ENCODE measurements at places on chromosomes 1 and 21.
A peak's percentile ranks its signal among the peaks of the same experiment; 100 is the strongest.

- no peak for DNase-seq
Measured at GRCh38 chr1:184748740-184749139, 5.9 kb downstream of the EDEM3 start.

DNA sequence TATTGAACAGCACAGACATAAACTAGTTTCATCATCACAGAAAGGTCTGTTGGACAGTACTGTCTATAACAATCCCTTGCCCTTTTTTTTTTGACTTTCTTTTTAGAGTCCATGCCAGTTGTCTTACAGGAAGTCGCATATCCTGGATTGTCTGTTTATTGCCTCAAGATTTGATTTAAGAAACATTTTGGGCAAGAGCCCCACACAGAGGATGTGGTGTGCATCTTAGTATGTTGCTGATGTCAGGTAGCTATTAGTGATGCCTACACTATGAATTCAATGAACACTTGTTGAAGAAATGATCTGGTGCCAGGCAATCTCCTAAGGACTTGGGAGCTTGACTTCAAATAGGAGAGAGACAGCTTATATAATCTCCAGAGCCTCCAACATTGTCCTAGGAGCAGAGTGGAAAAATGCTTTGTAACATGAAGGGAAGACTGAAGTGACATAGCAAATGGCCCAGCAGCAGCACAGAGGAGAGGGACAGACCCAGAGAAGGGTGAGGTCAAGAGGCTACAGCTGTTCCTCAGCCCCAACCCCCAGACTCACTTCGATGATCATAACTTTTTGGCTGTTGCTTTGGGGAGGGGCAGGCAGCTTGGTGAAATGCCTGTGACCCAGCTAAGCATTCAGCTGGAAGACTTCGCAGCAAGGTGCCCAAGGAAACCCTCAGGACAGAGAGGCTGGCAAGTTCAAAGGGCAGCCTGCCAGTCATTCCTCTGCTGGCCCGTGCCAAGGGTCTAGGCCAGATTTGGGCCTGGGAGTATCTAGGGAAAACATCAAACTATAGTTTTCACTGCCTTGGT is 7.5 kb upstream of the RAB29 start:
- DNase-seq = no peak

DNA sequence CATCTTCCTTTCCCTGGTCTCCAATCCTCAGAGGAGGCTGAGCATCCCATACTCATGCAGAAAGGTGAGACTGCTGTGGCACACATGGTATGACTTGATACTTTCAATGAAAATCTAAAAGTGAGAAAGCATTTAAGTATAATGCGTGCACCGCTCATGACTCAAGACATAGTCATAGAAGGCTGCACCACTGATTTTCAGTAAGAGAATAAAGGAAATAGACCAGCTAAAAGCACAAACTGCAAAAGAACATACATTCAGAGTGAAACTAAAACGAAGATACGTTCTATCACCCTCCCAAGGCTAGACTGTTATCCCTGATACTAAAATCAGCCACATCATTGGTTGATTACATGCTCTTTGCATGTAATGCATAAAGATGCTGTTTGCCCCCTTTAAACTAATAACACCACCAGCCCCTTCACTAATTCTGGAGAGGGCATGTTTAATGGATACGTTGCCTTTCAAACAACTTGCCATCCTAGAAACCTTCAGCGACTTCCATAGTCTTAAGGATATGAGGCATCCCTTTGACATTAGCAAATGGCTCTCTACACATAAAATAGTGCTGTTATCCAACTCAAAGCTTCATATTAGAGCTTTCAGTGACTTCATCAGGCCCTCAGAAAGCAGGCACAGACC is 2.1 kb downstream of the PLD5 start:
- no peak for DNase-seq

DNA sequence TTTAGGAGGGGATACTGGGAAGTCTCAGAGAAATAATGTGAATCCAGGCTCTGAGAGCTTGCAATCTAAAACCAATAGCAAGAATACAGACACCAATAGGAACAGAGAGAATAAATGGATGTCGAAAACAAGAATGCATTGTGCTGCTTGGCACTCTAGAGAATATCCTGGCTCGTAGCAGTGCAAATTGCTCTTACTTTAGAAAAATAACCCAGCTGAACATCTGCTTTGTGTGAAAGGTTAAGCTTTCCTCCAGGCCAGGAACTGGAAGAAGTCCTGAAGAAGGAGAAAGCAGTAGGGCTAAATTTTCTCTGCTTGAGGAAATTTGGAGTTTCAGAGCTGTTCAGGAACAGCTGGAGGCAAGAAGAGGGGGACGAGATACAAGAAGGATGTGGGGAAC is 382.3 kb downstream of the HHIPL2 start:
- no peak for DNase-seq

DNA sequence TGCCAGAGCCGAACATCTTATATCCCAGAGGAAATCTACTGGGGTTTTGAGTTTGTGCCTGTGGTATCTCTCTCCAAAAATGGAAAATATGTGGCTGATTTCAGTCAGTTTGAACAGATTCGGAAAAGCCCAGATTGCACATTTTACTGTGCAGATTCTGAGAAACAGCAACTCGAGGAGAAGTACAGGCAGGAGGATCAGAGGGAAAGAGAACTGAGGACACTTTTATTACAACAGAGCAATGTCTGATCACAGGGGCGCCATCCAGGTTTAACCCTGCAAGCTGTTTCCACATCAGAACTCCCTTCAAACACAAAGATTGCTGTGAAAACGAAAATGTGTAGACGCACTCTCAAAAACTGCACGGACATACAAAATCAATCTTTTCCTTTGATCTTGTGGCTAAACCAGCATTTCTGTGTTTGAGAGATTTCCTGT is 43.4 kb downstream of the KCNJ15 start:
- DNase-seq = no peak

- DNase-seq = no peak
Measured at GRCh38 chr1:244365809-244366208, 85.9 kb downstream of the ADSS2 start.

- no peak for DNase-seq
Measured at GRCh38 chr1:85202092-85202863, 1.5 kb upstream of the SYDE2 start.

GRCh38 chr1:85857991-85858390 is 149.8 kb upstream of the ZNHIT6 start:
- no peak for DNase-seq

DNA sequence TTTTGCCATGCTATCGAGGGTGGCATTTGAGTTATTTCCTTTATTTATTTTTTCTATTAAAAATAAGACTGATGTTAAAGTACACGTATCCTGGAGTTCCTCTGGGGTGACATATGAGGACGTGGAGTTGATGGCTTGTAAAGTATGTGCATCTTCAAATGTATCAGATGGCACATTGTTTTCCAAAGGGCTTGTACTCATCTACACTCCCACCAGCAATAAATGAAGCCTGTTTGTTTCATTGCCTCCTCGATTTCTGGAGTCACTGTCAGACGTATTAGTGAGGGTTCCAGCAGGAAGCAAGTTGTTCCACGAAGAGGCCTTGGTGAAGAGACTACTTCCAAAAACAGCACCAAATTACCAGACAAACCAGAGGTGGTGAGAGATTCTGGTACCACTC is 423.9 kb downstream of the NPHP4 start:
- no peak for DNase-seq

- DNase-seq = no peak
Measured at GRCh38 chr1:226631229-226632000, 82.9 kb downstream of the STUM start.

GRCh38 chr21:24899138-24899537 is 708.1 kb downstream of the MRPL39 start:
- DNase-seq = no peak

- DNase-seq = no peak
Measured at GRCh38 chr1:8151647-8152046, 125.5 kb upstream of the ERRFI1 start.

- no peak for DNase-seq
Measured at GRCh38 chr1:158289811-158290210, at the start of gene CD1C. TSS of gene CD1C (plus strand) at chr1:158289923. CDS start at chr1:158290065, 142 bp downstream.

DNA sequence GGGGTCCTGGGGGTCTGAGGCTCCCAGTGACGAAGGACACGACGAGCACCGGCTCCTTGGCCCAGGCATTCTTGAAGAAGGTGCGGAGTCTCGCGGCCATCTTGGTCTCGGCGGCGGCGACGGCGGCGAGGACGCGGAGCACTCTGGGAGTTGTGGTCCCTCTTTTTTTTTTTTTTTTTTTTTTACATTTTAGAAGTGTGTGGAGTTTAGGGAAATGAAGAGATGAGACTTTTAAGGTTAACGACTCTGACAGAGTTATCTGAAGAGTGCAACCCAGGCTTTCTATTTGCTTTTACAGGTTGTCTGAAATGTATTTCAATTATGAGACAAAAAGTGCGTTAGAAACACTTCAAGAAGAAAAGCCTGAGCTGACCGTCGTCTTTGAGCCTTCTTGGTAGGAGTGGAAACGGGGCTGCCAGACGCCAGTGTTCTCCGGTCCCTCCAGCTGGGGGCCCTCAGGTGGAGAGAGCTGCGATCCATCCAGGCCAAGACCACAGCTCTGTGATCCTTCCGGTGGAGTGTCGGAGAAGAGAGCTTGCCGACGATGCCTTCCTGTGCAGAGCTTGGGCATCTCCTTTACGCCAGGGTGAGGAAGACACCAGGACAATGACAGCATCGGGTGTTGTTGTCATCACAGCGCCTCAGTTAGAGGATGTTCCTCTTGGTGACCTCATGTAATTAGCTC is 9.7 kb downstream of the OR2B11 start:
- peak; percentile 45 for DNase-seq

GRCh38 chr1:209835782-209836298 is 8.1 kb downstream of the UTP25 start:
- peak; percentile 56 for DNase-seq

GRCh38 chr21:18460979-18461378 is 57.4 kb upstream of the TMPRSS15 start:
- DNase-seq = no peak

DNA sequence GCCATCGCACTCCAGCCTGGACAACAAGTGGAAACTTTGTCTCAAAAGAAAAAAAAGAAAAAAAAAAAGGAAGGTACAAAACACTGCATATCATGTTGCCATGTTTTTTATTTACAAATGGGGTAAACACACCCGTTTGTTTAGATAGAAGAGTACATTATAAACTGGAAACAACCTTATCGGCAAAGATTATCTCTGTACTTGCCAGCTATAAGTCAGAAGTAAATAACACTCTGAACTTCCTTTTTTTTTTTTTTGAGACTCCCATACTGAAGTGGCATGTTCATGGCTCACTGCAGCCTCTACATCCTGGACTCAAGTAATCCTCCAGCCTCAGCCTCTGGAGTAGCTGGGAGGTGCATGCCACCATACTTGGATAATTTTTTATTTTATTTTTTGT is 21.9 kb downstream of the USP48 start:
- DNase-seq = no peak

DNA sequence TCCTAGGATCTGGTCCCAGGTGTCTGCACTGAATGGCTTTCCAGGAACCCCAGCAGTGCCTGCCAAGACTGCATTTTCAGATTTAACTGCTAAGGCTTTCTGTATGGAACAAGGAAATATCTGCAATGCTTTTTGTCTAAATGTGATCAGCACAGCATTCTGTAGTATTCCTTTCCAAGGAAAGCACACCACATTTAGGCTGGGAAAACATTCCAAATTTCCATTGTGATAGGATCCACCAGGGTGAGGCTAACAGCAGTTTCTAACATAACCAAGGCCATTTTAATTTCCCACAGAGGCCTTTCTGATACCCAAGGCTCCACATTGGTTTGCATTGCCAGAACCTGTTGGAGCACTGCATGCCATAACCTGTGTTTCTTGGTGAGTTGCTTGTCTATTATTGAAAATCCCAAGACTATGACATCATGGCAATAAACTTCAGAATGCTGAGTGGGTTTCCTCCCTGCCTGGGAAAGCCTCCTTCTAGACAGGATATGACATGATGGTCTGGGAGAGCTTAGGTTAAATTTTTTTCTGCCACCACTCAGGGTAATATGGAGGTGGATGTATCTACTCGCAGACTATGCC is 23.3 kb upstream of the PTGFRN start:
- peak; percentile 84 for DNase-seq

- peak; percentile 26 for DNase-seq
Measured at GRCh38 chr1:24294228-24294672, 24.9 kb upstream of the GRHL3 start.

- DNase-seq = no peak
Measured at GRCh38 chr1:160078512-160079195, 2.7 kb upstream of the KCNJ9 start.

DNA sequence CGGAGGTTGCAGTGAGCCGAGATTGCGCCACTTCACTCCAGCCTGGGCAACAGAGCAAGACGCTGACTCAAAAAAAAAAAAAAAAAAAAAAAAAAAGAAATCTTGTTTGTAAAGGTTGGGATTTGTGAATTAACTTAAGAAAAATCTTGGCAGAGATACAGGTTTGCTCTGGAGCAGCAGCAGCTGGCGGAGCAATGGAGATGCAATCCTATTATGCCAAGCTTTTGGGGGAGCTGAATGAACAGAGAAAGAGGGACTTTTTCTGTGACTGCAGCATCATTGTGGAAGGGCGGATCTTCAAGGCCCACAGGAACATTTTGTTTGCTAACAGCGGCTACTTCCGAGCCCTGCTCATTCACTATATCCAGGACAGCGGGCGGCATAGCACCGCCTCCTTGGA is 5.6 kb downstream of the ZBTB8B start:
- DNase-seq = no peak

DNA sequence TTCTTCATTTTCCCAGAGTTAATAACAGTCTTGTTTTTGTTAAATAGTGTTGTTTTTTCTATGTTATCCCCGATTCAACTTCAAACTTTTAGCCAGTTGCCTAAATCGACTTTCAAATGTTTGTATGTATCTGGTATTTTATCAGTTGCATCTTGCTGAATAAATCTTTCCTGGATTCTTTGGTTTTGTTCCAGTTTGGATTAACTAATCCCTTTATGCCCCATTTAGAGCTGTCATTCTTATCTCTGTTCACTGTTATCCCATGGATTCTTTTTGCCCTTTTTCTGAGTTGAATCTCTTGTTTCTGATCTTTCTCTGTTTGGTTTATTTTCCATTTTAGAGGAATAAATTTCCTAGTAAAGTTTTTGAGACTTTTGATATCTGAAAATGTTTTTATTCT is 31.1 kb upstream of the PTCH2 start:
- DNase-seq = no peak

DNA sequence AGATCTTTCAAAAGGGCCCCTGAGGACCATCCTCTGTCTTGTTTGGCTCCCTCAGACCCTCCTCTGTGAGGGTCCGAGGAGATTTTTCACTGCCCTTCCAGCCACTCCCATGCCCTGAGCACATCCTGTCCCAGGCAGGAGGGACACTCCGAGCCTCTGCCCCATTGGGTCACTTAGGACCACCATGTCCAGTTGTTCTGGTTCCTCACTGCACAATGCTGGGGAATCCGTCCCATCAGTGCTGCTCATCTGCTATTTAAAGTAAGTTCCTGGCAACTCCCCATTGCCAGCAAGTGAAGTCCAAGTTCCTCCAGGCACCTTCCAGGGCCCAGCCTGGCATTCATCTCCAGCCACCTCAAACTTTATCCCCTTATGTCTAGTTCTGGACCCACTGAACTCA is 117.5 kb upstream of the GRIK3 start:
- DNase-seq = no peak

Measured in kidney capillary endothelial cell (primary cell).